H54 (cell line): ENCODE measurements at places on chromosomes 6 and 20.

- DNase-seq = no peak
Measured at GRCh38 chr20:35607003-35607735, 8.5 kb upstream of the SPAG4 start.

DNA sequence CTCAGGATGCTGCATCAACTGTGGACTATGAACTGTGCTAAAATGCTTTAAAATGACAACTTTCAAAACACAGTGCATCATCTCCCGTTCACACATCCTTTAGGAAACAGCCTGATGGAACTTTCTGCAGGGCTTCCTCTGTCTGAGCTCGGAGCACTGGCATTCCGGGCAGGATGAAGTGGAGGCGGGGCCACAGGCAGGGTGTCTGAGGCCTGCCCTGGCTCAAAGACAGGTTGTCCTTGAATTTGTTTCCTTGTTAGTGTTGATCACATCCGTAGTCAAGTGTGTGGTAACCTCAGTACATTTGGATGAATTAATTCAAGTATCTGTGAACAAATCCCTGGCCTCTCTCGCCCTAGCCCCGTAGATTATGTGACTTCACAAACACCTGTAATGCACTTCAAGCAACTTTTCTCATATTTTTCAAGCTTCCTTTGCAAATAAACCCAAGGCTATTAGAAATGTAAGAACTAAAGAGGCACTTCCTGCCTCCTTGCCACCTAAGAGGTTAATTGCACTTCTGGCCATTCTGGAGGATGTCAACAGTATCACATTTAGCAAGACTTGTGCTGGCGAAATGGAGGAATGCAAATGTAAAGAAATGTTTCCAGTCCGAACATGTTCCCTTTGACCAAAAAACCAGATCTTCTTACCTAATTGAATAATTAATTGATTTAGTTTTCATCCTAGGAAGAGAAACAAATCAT, 3.1 kb downstream of the CD93 start:
- DNase-seq = no peak

- DNase-seq = no peak
Measured at GRCh38 chr6:14573703-14574290, 456.2 kb downstream of the CD83 start.

- DNase-seq = no peak
Measured at GRCh38 chr6:54044059-54044458, 67.2 kb upstream of the MLIP start.

DNA sequence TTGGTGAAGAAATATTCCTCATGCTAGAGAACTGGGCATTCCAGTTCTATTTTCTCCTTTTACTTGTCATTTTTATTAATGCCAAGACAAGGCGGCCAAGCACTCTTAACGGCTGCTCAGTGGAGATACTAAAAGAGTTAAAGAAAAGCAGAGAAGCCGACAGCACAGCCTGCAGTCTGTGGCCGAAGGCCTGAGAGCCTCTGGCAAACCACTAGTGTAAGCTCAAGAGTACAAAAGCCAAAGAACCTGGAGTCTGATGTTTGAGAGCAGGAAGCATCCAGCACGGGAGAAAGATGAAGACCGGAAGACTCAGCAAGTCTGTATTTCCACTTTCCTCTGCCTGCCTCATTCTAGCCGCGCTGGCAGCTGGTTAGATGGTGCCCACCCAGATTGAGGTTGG, 167.1 kb upstream of the FUT9 start:
- DNase-seq = no peak

GRCh38 chr6:28659250-28659566, 133.5 kb downstream of the GPX5 start:
- no peak for DNase-seq

DNA sequence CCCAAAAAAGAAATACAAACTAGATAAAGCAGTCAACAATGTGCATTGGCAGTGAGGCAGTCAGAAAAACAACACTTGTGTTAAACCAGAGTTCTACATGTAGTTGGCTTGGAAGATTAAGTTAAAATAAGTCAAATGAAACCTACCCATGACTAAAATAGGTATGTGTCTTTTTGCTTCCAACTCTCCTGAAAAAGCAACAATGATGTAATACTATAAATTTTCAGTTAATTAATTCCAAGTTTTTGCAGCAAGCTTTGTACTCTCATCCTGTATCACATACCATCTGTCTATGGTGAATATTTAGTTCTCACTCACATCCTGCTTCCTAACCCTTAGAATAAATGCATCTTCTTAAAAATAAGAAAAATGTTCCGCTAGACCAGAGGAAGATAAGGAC, 261.5 kb downstream of the KIF16B start:
- no peak for DNase-seq

DNA sequence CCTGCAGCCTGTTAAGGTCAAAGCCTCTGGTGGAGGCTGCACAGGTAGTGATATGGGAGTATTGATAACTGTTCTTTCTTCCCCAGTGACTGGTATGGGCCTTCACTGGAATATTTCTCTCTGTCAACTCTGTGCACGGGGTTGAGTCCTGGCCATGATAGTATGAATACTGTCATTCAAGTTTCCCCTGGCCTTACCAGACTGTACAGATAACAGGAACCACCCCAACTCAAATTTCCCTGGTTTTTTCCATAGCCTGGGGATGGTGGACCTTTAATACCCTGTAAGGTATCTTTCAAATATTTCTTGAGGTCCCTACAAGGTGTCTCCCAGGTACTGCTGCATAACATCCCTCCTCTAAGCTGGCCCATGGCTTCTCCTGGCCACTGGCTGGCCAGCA, 51.4 kb upstream of the TNFAIP3 start:
- DNase-seq = no peak

DNA sequence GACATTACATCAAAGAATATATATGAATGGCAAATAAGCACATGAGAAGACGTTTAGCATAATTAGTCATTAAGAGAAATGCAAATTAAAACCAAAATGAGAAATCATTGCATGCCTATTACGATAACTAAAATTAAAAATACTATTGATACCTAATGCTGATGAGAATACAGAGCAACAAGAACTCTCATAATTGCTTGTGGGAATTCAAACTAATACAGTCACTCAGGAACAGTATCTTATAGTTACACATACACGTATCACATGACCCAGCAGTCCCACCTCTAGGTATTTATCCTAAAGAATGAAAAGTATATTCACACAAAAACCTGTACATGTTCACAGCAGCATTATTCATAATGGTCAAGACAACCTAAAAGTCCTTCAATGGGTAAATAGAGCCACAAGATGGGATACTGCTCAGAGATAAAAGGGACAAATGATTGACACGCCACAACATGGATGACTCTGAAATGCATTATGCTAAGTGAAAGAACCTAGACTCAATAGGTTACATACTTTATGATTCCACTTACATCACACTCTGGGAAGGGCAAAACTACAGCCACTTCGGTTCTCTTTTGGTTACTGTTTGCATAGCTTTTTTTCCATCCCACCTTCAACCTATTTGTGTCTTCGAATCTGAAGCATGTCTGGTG, 16.4 kb downstream of the CPXM1 start:
- DNase-seq = no peak

DNA sequence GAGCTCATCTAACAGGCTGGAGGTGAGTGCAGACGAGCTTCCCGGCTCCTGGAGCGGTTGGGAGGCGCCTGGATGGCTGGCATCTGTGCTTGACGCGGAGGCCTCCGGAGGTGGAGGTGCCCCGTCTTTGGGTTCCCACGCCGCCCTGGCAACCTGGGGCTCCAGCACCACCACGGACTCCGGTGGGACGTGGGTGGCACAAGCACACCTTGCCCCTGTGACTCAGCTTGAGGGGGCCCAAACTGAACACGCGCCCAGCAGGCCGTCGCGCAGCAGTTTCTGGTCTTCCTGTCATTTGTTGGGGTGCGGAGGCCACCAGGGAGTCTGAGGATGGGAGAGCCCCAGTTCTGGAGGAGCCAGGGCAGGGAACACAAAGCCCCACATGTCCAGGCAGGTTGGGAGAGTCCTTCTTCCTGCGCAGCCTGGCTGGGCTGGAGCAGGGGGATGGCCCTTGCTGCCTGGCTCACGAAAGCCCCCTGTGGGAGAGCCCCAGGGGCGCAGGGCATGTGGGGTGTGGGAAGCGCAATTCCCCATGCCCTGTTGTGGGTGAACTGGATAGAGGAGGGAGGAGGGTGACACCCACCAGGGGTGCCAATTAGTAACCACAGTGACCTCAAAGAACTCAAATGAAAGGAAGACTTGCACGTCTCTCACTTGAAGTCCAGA, 1378.6 kb upstream of the DEFB115 start:
- no peak for DNase-seq

- no peak for DNase-seq
Measured at GRCh38 chr20:5670036-5670536, 80.1 kb upstream of the SHLD1 start.

DNA sequence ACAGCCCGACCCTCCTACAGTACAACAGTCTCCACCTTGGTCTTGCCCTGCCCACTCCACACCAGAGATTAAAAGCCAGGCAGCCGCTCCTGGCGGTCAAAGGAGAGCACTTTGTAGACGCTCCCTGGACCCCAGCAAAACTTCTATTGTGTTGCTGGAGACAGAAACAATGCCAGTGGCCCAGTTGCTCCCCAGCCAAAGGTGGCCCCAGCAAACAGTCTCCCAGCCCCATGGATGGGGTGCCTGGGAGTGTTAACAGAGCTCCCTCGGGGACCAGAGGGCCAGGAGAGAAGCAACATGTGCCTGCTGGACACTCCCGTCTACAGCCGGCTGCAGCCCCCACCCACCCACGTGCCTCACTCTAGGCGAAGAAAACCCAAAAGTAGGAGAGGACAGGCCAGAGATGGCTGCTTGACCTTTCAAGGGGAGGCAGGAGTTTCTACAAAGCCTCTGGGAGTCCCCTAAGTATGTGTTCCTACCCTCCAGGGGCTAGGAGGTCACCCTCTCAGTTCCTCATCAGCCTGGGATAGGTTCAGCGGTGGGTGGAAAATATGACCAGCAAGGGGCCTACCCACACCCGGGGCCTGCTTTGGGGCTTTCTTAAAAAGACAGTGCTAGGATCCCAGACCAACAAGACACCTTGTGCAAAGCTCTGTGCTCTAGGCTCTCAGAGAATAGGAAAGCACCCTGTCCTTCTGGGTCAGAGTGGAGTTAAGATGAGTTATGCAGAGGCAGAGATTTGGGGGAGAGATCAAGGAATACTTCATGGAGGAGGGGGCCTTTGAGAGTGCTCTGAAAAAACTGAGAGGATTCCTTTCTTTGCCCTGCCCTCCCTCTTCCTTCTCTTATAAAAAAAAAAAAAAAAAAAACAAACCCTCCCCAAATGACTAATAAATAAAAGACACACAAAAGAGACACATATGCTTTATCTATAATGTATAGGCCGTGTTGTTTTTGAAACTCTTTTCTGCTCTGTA, 19.0 kb upstream of the PREX1 start:
- no peak for DNase-seq

- no peak for DNase-seq
Measured at GRCh38 chr6:110140650-110141049, 38.8 kb downstream of the WASF1 start.

DNA sequence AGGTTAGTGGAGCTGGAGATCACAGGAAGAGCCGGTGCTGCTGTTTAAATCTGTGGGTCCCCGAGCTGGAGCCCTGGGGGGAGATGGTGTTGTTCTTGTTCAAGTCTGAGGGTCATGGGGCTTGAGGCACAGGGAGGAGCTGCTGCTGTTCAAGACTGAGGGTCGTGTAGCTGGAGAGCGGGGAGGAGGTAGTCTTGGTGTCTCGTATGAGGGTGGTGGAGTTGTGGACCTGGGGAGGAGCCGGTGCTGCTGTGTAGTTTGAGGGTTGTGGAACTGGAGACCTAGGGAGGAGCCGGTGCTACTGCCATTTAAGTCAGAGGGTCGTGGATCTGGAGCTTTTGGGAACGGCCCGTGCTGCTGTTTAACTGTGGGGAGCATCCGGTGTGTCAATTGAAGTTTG, 112.2 kb upstream of the SULF2 start:
- DNase-seq = no peak

GRCh38 chr20:22414305-22414742, 170.0 kb downstream of the FOXA2 start:
- no peak for DNase-seq

GRCh38 chr20:38120625-38120988, 44.5 kb downstream of the TGM2 start:
- no peak for DNase-seq

DNA sequence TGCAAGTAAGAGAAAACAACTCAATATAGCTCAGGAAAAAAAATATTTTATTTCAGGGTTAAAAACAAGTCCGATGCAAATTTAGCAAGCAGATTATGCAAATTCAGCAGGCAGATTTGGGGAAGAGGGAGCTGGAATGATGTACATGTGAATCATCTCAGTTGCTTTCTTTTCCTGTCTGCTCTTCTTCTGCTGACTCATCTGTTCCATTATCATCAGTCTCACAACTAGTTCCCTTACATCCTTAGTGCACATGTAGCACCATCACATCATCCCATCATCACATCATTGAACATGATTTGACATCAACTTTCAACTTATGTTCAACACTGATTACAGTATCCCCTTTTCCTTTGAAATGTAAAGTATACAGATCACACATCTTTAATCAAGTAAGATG, 11.5 kb upstream of the DEFB113 start:
- DNase-seq = no peak

GRCh38 chr6:148934961-148935360, 188.1 kb downstream of the UST start:
- DNase-seq = no peak

GRCh38 chr20:40637176-40637575, 51.9 kb downstream of the MAFB start:
- no peak for DNase-seq

GRCh38 chr6:144320741-144321140, 35.6 kb downstream of the UTRN start:
- DNase-seq = no peak

- DNase-seq = no peak
Measured at GRCh38 chr6:166026586-166027126, 141.0 kb downstream of the TBXT start.

- no peak for DNase-seq
Measured at GRCh38 chr20:36866681-36867495, 9.1 kb upstream of the TLDC2 start.

DNA sequence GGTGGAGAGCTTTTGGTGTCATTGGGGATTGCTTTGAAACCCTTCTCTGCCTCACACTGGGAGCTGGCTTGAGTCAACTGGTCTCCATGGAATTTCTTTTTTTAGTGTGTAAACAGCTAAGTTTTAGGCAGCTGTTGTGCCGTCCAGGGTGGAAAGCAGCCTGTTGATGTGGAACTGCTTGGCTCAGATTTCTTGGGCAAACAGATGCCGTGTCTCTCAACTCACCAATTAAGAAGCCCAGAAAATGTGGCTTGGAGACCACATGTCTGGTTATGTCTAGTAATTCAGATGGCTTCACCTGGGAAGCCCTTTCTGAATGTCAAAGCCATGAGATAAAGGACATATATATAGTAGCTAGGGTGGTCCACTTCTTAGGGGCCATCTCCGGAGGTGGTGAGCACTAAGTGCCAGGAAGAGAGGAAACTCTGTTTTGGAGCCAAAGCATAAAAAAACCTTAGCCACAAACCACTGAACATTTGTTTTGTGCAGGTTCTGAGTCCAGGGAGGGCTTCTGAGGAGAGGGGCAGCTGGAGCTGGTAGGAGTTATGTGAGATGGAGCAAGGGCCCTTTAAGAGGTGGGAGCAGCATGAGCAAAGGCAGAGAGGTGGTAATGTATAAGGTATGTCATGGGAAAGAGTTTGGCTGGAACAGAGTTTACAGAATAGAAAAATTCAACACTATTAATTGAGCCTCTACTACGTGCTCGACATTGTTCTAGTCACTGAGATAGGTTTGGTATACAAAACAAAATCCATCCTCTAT, 31.2 kb downstream of the SRSF3 start:
- DNase-seq = no peak
